HFF-Myc (cell line): ENCODE measurements at places on chromosomes 6 and 20.
A peak's percentile ranks its signal among the peaks of the same experiment; 100 is the strongest.

- no peak for DNase-seq
Observed at GRCh38 chr6:39173270-39173669, 56.0 kb downstream of the KCNK5 start.

DNA sequence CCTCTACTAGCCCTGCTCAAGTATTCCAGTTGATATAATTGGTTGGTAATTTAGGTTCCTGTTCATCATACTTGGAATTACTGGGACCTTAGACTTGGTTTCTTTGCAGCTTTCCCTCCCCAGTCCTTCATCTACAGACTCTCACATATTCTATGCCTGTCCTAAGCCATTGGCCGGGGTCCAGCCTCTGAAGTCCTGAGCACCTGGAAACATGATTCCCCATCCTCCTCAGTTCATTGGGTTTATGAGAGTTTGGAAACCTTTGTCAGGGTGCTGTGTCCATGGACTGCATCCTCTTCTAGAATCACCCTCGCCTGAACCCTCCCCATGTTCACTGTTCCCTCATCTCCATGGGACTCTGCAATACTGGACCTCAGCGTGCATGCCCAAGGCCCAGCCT lies 8.8 kb downstream of the GSTA2 start:
- DNase-seq = no peak

DNA sequence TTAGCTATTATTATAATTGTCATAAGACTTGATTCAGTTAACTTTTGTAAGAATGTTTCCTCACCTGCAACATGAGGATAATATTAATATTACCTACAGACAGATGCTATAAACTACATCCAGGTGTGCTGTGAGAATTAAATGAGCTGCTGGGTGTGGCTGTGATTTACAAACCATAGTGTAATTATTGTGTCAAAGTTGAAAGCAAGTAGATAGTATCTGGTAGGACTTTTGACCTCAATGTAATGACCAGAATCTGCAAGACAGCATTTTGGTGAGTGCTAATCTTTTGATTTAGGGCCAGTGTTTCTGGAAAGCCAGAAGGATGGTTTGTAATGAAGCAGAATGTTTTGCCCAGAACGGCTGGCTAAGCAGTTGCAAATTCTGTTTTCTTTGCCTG lies 162.5 kb downstream of the TRMT11 start:
- DNase-seq = no peak

DNA sequence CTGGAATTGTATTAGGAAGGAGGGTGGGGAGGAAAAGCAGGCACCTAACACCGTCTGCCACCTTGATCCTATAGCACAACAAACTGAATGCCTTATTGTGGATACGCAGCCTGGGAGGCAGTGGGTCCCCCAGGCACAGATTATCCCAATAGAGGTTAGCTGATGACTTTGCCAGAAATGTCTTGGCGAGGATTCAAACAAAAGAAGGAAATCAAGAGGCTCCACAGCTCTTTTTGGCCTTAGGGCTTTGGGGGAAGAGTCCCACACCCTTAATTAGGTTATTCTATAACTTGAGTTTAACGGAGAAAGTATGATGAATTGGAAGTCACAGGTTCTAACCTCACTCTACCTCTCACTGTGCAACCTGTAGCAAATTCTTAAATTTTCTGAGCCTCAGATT lies 102.0 kb downstream of the MRPL14 start:
- DNase-seq = no peak

- no peak for DNase-seq
Observed at GRCh38 chr20:41111578-41111951, 25.8 kb upstream of the PLCG1 start.

- no peak for DNase-seq
Observed at GRCh38 chr6:48073976-48074767, 36.8 kb downstream of the PTCHD4 start.

DNA sequence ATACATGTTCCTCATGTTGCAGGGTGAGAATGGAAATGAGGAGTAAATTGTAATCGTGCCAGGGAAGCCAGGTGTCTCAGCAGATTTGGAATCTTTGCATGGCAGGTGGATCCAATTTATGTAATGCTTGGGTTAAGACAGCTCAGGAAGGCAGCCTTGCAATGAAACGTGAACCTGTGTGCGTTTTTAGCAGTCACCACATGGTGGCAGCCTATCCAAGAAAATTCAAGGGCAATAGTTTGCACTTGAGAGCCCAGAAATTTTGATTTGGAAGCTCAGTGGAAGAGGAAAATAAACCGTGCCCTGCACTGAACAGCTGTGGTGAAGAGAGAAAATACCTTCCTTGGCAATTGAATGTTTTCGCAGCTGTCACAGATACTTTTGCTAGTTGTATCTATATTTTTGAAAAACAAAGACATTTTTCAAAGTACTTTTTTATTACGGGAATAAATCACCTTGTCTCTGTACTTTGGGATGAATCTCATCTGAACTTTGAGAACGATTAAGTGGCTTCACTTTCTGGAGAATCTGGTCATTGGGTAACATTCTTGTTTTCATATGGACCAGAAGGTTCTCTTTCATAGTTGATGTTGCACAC lies 26.5 kb downstream of the MTHFD1L start:
- peak; percentile 75 for DNase-seq

DNA sequence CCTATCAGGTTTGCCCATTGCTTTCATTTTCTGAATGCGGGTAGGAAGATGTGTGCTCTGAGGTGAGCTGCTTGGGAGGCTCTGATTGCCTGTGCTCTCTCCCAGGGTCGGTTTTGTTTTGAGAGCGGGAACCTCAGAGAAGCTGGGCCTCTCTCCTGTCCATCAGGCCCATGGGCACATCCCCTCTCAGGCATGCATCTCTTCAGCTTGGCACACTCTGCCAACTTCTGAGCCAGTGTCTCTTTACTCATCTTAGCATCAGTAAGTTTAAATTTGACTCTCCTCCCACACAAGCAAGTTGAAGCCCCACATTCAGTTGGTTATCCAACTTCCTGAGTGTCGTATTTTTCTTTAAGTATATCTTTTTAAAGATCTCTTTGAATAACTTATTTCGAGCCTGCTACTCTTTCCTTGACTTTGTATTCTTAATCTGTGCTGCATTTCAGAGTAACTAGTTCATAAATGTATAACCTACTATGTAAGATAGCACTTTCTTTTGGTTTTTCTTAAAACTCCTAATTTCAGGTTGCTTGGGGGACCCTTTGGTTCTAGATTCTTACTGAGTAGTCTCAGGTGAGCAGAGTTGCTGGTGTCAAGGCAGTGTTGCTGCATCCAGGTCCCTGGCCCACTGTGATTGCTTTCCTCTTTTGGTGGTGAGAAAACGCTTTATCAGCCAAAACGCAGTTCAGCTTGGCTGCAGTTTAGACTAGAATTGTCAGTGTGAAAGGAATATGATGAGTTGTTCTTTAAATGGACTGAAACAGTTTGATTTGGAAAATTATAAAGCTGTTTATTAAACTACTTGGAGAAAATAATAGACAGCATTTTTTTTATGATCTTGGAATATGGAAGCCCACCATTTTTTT lies 54.8 kb downstream of the SNX9 start:
- DNase-seq = no peak

- DNase-seq = no peak
Observed at GRCh38 chr20:21632735-21633053, 72.8 kb upstream of the PAX1 start.

DNA sequence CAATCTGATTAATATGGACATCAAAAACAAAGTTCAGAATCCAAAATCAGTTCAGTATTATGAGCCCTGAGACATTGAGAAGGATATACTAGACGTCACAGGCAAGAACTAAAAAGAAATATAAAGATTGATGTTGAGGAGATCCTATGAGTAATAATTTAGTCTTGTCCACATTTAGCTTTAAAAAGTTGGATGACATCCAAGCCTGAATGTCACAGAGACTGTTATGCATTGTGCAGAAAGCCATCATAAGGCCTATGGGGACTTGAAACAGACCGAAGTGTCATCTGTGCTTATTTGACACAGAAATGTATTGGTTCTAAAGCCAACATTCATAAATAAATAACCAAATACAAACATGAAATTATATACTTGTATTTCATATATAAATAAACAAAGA lies 581.8 kb upstream of the MMS22L start:
- DNase-seq = no peak

GRCh38 chr6:42679358-42679757 lies 43.0 kb downstream of the PRPH2 start:
- DNase-seq = no peak

GRCh38 chr6:90304308-90304707 lies 7.7 kb upstream of the BACH2 start:
- DNase-seq = no peak

DNA sequence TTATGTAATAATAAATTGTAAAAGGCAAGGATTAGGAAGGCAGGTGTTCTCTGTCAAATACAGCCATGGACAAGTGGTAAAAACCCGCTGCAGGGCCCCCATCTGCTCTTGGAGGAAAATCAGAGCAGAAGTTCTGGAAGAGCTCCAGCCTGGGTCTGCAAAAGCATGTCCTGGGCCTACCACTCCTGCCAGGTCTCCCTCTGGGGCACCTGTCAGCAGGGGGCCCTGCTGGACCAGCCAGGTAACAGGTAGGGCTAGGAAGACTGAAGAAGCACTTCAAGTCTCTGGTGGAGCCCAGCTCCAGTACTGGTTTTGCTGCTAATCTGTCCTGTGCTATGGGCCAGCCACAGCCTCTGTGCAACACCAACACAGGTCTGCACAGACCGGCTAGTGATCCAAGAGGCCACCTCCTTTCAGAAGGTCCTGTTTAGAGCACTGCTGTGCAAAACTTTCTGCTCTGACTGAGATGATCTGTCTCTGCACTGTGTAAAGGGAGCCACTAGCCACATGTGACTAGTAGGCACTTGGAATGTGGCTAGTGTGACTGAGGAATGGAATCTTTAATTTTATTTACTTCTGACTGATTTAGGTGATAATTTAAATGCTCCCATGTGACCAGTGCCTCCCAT lies 30.2 kb downstream of the RRBP1 start:
- no peak for DNase-seq

DNA sequence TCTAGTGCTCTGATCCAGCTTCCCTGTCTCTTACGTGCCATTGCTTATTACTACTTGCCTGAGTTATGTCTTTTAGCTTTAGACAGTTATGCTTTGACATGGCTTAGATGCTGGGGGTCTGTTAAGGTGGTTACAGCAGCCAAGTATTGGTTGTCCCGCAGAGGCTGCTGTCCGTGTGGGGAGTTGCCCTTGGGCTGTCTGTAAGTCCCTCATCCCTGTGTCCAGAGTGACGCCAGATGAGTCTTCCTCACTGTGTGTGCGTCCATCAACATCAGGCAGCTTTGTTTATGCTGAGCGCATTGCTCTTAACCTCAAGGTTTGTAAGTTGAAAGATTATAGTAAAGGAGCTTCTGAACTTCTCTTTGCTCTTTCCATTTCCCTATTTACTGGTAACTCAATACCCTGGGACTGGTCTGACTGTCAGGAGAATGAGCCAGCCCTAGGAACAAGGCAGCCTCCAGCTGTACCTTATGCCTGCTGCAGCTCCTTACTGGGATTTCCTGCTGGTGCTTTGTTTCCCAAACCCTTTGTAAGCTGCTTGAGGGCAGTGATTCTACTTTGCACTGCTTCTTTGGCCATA lies 7.2 kb downstream of the FAM120B start:
- DNase-seq = no peak

GRCh38 chr6:7201732-7202541 lies 94.2 kb downstream of the RREB1 start:
- no peak for DNase-seq

- no peak for DNase-seq
Observed at GRCh38 chr6:164069350-164069990, 655.0 kb downstream of the QKI start.

DNA sequence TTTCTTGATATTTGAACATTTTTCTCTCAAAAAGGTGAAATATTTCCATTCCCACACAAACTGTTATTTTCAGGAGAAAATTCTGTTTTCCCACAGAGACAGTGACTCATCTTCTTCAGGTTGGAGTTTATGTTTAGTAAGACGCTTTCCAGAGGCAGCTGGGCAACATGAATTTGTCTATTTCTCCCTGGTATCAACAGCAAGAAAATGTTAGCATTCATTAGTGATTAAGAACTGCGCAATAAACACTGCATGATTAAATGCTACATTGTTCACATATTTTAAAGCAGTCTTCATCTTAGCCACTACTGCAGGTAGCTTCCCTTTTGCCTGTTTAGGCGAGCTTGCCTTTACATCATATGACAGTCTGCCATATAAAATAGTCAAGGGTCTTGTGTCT lies 295.7 kb downstream of the C6orf118 start:
- DNase-seq = no peak

GRCh38 chr20:57409672-57410397 lies 18.6 kb downstream of the RBM38 start:
- no peak for DNase-seq

DNA sequence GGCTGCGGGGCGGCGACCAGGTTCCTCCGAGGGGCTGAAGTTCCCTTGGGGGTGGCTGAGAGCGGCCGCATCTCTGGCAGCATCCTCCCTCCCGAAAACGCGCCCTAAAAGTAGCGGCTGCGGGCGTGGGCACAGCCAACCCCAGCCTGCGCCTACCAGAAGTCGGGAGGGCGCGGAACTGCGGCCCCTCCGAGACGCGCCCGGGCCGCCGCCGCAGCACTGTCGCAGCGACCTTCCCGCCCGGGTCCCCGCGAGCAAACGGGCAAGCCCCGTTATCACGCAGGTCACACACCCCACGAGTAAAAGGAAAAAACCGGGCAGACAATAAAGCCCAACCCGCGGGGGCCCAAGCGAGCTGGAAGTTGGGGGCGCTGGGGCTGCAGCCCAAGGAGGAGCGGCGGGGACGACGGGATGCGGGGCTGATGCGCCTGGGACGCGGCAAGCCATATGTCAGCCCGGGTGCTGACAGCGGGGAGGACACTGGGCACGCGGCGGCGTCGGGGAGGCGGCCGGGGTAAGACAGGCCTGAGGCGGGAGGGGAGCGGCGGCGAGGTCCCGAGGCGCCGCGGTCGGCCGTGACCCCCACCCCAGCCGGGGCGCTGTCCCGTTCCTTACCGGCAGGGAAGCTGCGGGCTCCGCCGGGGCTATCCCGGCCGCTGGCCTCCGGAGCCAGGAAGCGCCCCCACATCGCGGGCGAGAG lies 659 bp downstream of the CEP85L start:
- DNase-seq = no peak

DNA sequence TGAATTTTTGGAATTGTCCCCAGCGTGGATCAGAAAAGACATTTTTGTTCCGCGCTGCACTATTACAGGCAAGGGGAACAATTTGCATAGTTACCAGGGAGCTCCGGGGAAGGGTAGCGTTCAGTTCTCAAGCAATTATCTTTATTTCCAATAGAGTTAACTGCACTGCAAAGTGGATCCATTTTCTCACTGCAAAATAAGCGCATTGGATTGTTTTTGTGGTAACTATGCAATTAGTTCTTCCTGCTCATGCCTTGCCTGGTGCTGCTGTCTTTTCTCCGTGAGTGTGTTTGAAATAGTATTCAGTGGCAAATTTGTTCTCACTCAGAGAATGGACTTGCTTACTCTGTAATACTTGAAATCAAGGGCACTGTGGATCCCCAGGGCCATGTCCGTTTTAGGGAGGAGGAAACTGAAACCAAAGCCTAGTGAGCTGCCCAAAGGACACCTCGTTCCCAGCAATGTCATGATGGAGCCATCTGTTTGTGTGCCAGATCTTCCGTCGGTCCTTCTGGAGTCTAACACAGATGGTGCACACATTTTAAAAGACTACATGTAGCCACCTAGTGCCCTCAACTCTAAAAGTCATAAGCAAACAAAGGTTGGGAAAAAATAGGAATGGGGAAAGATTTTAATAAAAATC lies 7.4 kb upstream of the PCK1 start:
- no peak for DNase-seq

GRCh38 chr6:118996289-118996820 lies 61.4 kb upstream of the MCM9 start:
- DNase-seq = no peak

GRCh38 chr20:19411811-19412210 lies 199.4 kb downstream of the SLC24A3 start:
- no peak for DNase-seq
